CD4-positive, alpha-beta T cell treated with Interleukin-6 for 4 hours (primary cell): ENCODE measurements at places on chromosomes 13 and 19.

DNA sequence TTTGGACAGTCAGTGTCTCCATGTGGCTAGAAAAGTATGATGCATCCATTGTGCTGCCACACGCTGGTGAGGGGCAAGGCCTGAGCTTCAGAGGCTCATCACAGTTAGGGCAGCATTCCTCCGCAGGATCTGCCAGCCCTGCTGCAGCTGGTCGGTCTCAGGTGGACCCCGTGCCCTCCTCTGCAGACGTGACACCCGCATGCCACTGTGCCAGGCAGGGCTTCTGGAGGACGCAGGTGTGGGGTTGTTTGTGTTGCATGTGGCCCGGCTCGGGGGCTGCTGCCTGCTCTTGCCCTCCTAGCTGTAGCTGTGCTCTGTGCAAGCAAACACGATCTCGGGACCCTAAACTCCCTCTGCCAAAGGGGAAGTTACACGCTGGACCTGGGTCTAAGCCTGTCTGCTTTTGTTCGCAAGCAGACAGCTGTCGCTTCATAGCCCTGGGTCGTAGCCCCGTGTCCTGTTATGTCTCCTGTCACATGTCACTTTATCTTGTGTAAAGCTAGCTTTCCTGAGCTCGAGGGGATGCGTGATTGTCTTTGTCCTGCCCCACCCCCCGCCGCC lies 45.3 kb downstream of the SLC7A9 start:
- DNase-seq: no peak

GRCh38 chr19:42985588-42985987 lies 40.7 kb downstream of the PSG11 start:
- no peak for DNase-seq

DNA sequence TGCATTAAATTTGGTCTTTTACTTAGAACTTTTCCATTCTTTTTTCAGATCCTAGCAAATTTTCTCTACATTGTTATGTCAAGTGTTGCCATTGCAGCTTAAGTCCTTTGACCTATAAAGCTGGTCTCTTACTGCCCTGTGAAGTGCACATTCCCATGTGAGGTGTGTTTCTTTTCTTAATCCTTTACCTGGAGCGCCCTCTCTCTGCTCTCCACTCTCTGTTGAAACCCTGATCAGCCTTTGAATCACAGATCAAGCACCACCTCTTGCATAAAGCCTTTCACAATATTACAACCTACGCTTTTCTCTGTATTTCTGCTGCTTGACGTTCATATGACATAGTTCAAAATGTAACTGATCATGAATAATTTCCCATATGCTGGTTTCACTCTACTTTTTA lies 84.8 kb downstream of the PCDH17 start:
- DNase-seq: no peak

DNA sequence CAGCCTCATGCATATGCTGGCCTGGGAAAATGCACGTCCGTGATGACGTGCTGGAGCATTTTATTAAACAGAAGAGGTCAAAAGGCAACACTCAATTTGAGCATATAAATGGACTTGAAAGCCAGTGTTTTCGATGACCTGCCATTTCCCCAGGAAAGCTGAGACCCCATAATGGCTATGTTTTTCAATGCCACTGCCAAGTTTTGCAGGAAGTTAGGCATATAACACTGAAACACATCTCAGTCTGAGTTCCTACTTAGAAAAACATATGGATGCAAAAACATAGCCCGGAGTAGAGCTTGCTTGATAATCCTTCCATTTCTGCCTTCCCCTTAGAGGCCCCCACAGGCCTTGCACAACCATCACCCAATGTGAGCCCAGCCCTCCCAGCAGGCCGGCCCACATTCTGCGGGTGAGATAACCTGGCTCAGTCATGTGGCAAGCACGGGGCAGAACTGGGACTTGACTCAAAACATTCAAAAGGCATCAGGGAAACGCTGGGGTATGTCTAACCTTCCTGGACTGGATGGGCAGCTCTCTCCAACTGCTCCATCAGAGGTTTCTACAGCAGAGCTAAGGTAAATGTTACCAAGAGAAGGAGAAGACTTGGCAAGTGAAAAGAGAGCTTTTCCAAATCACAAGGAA lies 24.9 kb downstream of the EPS15L1 start:
- peak; percentile 10 for DNase-seq

GRCh38 chr13:102702965-102703725 lies 8.3 kb upstream of the METTL21C start:
- no peak for DNase-seq
